Stimulated activated CD4-positive, alpha-beta T cell treated with anti-CD3 and anti-CD28 coated beads, TNF-alpha, amount 100 ng/mL, for 4 hours (primary cell): ENCODE measurements at places on chromosomes 4 and X.

GRCh38 chr4:687048-687970 is 1.6 kb downstream of the SLC49A3 start:
- no peak for DNase-seq

GRCh38 chr4:61210186-61210939 is 10.2 kb downstream of the ADGRL3 start:
- no peak for DNase-seq

DNA sequence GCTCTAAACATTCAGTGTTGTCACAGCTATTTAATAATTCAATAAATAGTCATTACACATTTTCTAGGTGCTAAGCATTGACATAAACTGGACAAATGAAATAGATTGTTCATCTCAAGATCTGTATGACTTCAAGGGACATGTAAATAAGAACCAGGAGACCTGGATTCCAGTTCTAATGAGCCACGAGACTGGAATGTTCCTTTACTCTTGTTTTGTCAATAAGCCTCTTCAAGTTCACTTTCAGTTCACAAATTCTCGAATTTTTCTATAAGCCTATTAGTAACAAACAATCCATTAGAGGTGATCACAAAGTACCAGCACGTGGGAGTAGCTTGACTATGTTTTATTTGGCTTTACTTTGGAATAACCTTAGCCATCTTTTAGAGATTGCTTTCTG is 514.0 kb upstream of the SMIM31 start:
- no peak for DNase-seq

DNA sequence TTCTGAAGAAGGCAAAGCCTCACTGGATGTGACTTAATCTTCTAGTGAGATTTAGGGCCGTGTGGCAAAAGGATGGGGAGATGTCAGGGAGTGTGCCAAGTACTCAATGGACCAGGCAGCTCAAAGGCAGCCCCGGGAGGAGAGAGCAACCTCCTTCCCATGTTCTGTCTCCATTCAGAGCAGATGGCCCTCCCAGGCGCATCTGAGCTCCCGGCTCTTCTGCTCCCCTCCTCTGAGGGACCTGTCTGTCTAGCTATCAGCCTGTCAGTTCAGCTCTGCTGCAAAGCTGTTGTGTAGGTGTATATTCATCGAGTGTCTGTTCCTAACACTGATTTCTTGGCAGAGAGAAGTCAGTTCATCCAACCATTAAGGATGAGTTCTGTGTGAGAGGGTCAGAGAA is 10.9 kb upstream of the PORCN start:
- no peak for DNase-seq

DNA sequence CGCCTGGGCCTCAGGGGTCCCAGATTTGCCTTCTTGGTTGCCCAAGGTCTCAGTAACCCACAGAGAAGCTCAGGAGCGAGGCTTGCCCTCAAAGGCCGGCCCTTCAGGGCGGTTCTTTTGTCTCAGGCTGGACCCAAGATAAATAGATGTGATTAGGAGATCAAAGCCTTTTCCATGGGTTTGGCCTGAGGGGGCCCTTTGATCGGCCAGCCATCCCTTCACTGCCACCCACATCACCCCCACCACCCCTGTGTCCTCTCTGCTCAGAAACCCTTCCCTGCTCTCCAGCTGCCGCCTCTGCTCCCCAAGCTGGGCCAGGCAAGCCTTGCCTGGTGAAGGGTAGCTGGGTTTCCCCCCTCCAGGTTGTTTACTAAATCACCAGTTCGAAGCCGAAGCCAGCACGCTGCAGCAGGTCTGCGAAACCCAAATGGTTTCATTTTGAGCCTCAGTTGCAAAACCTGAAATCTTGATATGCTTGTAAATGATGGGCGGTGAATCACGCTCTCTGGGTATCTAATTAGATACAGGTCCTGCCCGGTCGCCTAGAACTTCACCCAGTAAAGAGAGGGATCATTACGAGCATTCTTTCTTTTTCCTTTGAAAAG is 202.6 kb upstream of the BCOR start:
- no peak for DNase-seq

DNA sequence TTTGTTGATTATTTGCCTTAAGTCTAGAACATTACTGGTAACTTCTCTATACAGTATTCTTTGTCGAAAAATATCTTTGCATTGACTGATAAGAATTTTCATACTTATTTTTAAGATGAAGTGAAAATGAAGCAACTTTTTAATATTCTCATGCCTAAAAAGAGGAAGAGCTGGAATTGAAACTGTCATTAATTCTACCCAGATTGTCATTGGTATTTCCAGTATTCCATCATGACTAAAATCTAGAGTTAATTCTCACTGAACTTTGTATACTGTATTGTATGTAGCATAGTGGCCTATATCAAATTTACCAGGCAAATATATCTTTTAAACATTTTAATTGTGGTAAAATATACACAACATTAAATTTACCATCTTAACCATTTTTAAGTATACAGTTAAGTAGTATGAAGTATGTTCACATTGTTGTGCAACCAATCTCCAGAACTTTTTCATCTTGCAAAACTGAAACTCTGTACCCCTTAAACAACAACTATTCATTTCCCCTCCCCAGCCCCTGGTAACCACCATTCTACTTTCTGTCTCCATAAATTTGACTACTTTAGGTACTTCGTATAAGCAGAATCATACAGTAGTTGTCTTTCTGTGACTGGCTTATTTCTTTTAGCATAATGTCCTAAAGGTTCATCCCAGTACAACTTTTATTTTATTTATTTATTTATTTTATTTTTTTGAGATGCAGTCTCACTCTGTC is 24.3 kb upstream of the ZNF41 start:
- no peak for DNase-seq

DNA sequence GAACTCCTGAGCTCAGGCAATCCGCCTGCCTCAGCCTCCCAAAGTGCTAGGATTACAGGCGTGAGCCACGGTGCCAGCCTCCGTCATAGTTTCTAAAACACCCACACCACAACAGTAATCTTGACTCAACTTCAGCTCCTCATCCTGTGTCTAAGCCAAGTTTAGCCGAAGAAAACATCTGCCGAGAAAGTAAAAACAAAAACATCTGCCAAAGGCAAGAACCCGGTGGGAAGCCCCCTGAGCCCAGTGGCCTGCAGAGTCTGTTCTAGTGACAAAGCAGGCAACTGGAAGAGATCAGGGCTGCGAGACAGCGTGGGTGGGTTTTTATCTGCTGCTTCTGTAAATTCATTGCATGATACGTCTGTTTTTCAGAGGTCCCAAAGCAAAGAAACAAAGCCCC is 26.6 kb upstream of the CD99 start:
- no peak for DNase-seq

DNA sequence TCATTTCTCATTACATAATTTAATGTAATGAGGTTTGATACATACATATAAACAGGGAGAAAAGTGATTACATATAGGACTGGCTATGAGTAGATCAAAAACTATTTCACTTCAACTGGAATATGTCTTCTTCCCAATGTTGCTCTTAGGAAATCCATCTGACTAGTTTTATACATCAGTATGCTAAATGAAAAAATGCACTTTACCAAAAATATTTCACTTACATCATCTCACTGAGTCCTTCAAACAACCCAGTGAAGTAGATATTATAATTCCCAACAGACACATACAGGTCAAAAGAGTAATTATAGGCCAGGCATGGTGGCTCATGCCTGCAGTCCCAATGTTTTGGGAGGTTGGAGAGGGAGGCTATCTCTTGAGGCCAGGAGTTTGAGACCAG is 215.9 kb downstream of the MID1 start:
- DNase-seq, result no peak

DNA sequence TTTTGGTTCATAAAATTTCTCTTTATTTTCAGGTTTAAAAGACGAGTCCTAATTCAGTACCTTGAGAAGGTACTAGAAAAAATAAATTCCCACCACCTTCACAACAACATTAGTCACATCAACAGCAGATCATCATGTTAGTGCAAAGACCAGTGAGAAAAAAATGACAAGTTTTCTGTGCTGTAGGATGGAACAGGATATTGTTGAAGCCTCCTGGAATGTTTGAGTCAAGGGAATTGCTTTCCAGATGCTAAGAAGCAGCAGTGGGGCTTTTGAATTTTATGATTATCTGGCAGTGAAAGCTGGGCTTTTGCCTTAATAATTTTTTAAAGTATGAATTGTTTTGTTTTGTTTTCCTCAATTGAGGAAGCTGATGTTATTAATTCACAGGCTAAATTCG is 61.0 kb downstream of the INTS6L start:
- no peak for DNase-seq

GRCh38 chr4:78864405-78865024 is 74.7 kb downstream of the PAQR3 start:
- DNase-seq, result no peak

- no peak for DNase-seq
Measured at GRCh38 chrX:119667111-119667878, 25.7 kb downstream of the SEPTIN6 start.

- DNase-seq, result no peak
Measured at GRCh38 chr4:52037689-52038102, 403 bp downstream of the SGCB start.

DNA sequence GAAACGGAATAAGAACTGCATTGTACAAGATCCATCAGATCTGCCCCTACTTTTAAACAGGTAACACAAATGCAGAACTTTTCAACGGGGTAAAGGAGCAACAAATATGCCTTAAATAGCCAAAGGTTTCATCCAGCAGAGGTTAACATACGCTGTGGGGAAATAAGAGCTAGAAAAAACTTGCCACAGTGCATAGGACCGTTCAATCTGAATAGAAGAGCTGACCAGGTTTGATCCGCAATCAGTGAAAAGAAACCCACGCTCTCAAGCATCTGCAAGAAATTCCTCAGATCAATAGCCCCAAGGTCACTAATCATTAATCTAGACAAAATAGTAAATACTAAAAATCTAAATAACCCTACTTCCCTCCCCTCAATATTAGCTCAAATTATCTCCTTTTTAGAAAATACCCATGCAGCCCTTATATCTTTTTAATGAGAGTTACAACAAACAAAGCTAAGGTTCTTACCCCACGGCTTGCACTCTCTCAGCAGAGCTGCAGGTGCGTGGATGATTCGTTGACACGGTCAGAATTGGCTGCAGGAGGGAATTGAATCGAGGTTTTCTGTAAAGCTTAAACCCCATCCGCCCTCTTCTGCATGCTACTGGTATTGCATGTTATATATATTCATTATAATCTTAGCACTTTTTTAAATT is at the start of gene TLR10:
TSS of gene TLR10 (minus strand) at position 539 of the 657 bp plus-strand sequence. CDS start 7,400 bp downstream, outside the sequence.
- DNase-seq, result no peak

GRCh38 chr4:41991916-41992767 is 1.8 kb downstream of the SLC30A9 start:
- no peak for DNase-seq

DNA sequence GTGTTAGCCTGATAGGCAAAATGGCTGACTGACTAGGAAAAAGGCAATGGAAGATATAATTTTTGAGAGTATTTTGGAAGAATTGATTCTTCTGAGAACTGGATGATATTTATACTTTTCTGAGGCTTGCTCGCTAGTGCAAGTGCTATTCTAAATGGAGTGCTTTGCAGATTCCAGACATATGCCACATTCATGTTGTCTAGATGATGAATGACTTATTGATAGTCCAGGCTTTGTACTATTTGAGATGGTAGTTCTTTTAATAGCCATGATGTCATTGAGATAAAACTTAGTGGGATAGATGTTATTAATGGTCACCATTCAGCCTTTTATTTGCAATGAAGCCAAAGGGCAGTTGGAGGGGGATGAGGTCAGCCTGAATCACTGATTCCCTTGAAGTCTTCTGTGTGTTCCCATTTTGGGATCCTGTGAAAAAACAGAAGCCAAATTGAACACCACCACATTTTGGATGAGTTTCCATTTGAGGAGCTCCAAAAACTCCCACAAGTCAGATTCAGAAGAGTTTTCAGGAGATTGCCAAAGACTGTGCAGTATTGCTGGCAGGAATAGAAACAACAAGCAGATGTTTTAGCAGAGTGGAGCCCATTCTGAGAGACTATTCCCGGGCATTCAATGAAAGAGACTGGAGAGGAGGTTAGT is 184.1 kb downstream of the IL1RAPL2 start:
- no peak for DNase-seq

DNA sequence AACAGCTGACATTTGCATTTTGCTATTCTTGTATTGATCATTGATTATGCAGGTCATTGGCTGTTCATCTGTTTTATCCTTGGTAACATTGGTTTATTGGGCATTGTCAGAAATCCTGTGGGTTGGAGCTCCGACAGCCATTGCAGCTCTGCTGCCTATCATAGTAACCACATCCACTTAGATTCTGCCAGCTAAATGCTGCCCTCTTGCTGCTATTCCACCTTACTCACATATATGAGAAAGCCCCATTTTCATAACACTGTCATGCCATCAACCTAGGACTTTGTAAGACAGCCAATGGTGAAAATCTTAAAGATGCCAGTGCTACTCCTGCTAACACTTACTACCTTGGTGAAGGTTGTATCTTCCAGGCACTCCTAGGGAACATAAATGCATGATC is 187.3 kb upstream of the CXCL13 start:
- DNase-seq, result no peak

DNA sequence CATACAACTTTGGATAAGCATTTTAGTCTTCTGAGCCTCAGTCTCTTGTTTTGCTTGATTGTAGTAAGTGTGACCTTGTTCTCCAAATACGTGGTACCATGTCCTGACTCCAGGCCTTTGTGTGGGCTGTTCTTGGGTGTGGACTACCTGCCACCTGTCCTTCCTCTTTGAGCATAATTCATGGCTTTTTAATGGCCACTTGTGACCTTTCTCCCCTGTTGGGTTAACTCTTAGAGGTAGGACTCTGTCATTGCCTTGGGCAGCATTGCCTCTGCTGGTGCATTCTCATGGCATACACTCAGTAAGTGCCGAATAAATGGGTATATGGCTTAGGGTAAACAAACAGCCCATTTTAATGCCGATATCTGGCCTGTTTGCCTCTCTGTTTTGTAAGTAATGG is 3.0 kb downstream of the NSD2 start:
- no peak for DNase-seq

DNA sequence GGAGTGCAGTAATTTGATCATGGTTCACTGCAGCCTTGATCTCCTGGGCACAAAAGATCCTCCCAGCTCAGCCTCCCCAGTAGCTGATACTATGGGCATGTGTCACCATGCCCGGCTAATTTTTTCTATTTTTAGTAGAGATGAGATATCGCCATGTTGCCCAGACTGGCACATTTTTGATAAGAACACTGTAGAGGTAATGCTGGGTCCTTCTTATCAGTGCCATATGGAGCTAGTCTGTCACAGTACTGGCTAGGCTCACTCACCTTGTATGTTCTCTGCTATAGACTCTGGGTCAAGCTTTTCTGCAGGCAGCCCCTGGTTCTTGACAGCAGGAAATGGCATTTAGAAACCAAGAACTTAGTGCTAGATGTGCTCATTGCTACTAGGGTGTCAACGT is 53.9 kb downstream of the BCOR start:
- no peak for DNase-seq

GRCh38 chr4:67499799-67500198 is 45.5 kb downstream of the CENPC start:
- no peak for DNase-seq

GRCh38 chr4:41927796-41928499 is 7.3 kb upstream of the TMEM33 start:
- DNase-seq, result no peak

- no peak for DNase-seq
Measured at GRCh38 chrX:11375614-11376119, 82.5 kb downstream of the AMELX start.
